Stimulated activated CD4-positive, alpha-beta T cell treated with anti-CD3 and anti-CD28 coated beads, Interleukin-1b, Interleukin-23, amount 100 ng/mL, for 48 hours (primary cell): ENCODE measurements at places on chromosomes 11 and 22.
A peak's percentile ranks its signal among the peaks of the same experiment; 100 is the strongest.

- peak; percentile 12 for DNase-seq
Measured at GRCh38 chr22:36644333-36644757, 59.2 kb downstream of the CACNG2 start.

- DNase-seq = no peak
Measured at GRCh38 chr11:47372422-47372821, 5.9 kb downstream of the SPI1 start.

GRCh38 chr22:48941903-48942575, 885.6 kb downstream of the BRD1 start:
- DNase-seq = no peak

DNA sequence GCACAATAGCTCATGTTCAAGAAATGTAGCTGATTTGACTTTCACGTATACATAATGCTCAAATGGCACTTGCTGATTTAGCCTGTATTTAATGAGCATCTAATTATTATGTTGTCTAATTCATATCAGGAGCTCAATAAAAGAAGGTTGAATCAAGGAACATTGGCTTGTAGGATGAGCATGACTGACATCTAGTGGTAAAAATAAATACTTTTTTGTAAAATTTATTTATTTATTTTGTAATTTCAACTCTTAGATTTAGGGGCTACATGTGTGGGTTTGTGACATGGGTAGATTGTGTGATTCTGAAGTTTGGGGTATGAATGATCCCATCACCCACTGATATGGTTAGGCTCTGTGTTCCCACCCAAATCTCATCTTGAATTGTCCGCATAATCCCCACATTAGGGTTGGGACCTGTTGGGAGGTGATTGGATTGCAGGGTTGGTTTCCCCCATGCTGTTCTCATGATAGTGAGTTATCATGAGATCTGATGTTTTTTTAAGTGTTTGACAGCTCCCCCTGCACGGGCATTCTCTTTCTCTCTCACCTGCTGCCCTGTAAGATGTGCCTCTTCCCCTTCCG, 1.7 kb upstream of the OR52E5 start:
- DNase-seq = no peak

DNA sequence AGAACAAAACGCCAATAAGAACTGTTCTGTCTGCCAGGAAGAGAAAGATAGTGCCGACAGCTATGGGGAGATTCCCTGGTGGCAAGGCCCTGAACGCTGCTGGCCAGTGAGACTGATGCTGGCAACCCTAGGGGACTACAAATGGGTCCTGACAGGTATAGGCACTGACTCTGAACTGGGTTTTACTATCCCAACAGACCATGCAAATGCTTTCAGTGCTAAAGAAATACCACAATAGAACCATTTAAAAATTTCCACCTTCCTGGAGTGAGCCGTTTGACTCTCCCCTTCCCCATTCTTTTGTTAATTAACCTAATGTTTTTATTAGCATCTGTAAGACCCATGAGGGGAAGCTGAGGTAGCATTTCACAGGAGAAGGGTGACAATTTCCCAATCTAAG, 25.7 kb downstream of the USP28 start:
- no peak for DNase-seq

- no peak for DNase-seq
Measured at GRCh38 chr11:100419518-100419917, 267.6 kb upstream of the ARHGAP42 start.
